ENCODE measurements at places on chromosomes 2 and 18.

GRCh38 chr2:17626986-17627385, 86.5 kb downstream of the VSNL1 start:
- DNase-seq, result no peak

DNA sequence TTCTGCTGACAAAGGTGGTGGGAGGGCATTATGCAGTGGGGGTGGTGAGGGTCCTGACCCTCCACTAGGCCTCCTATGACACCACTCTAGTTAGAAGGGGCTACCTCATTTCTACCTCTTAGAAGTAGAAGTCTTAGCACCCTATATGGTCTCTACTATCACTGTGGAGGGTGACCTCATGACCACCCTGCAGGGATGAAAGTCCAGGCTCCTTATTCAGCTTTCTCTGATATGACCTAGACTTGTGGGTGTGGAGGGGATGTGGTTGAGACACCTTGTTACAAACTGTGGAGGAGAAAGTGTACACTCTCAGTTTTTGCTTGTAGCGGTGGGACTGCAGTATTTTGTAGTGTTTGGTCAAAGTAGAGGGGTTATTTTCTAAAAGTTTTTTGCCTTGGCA, 18.6 kb downstream of the TMEM182 start:
- no peak for DNase-seq

- no peak for DNase-seq
Measured at GRCh38 chr2:70709275-70710037, 58.5 kb downstream of the ADD2 start.

DNA sequence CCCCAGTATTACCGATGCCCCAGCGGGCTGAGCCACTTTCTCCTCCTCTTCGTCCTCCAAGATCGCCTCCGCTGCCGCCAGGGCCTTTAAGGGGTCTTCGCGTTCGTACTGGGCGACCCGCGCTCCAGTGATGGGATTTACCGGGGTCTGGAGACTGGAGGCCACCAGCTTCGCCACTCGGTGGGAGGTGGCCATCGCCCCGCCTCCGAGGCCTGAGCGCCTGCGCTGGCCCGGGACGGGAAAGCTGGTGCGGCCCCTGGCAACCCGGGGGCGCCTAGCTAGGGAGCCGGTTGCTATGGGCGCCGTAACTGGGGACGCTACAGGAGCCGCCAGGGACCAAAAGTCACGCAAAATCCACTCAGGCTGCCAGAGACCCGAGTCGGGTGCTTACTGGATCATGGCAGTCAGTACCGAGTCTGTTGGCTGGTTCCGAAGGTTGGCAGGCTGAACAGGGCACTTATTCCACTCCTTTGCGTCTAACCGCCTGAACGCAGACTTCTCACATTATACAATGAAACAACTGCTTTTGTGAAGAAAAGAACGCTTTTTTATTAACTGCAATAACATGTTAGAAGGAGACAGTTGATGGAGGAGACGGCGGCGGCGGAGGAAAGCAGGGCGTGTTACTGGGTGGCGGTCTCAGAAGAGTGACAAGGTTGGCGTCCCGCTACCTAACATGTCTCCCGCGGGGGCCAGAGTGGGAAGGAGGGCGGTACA, at the start of gene FAM161A:
FAM161A (minus strand) TSS at position 214 of the 717 bp plus-strand sequence; CDS start at position 195, 19 bp downstream.
- DNase-seq, result peak; percentile 41

DNA sequence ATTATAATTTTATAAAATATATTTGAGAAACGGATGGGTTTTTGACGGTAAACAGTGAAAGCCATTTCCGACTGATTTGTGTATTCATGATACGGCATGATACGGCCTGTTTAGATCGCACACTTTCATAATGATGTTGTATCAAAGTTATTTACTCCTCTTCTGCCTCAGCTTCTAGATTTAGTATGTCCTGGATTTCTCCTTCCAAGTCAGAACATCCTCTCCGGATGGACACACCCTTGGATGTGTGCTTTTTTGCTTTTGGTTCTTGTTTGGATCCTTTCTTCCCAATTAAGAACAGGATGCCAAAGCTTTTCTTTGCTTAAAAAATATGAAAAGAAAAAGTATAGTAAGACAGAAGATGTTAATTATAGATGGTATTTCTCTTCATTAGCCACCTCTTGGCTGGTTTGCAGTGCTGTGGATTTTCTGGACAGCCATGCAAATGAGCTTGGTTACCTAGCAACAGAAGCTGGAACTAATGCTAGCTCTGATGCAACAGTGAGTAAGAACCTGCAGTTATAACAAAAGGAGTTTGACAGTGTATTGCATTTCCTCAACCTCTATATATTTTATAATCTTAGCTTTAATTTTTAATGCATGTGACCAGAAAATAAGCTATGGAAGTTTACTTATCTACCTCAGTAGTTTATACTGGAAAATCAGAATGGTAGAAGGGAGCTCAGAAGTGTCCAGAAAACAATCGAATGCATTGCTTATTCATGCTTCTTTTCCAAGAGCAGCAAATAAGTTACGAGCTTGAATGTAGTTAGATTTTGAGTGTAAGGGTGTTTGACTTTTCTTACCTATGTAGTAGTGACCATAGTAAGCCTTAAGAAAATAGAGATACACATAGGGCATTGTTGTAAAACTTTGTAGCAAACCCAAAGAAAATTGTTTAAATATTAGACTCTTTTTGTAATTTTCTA, 27.9 kb downstream of the RMND5A start:
- DNase-seq, result no peak

GRCh38 chr2:174585146-174585545, 12.5 kb downstream of the WIPF1 start:
- no peak for DNase-seq

- DNase-seq, result no peak
Measured at GRCh38 chr2:74867841-74868658, 34.1 kb downstream of the HK2 start.

- no peak for DNase-seq
Measured at GRCh38 chr18:58532298-58532697, 96.6 kb downstream of the ALPK2 start.

DNA sequence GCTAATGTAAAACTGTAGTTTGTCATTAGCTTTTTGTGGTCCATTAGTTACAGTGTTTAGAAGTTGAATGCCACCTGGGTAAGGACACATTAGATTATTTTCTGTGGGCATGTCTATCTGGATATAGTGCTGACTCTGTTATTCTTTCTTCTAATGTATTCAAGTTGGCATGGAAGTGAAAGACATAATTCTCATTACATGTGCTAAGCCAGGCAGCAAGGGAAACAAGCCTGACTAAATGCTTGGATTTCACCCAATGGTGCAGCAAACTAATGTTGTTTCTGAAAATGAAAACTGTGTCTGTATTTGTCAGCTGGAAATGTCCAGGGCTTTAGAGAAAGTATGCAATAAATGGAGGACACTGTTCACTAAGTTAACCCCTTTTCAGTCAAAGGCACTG, 100.7 kb downstream of the NUP35 start:
- no peak for DNase-seq

DNA sequence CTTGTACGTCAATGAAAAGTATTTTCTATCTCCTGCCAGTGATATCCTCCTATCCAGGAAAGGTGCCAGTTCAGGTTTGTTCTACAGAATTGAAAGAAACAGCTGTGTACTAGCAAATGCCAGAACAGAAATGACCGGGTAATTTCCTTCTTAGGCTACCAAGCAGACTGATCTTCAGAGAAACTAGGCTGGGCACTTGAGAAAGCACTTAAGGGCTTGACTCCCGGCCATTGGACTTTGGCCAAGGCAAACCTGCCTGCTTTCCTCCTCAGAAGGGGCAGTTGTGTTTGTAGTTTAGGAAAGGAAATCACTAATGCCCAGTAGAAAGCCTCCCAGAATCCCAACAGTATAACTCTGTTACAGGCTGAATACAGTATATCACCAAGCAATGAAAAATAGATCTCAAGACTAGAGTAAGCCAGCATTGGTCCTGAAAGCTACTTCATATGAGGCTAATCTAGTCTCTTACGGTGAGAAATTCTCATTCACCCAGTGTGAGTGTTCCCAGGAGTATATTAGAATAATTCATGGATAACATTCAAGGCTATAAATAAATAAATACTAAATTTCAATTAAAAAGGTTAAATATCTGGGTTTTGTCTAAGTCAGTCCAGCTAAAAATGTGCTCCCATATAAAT, 43.0 kb upstream of the COL5A2 start:
- DNase-seq, result no peak

DNA sequence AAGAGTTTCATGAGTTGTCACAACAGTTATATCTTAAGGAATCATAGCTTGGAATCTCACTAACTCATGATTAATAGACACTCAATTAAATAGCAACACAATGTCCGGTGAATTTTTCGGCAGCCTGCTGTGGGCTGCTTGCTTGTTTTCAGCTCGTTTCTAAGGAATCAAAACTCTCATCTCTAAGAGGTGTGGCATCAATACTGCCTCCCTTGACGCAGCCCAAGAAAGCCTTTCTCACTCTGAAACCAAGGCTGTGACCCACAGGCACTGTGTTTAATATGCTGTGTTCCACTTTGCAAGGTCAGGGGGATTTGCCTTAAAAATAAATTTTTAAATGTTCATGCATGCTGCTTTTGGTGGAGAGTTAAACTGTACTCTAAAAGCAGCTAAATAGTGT, 5.4 kb downstream of the DCC start:
- no peak for DNase-seq

- DNase-seq, result no peak
Measured at GRCh38 chr18:46759890-46760289, 3.0 kb upstream of the ST8SIA5 start.
